Stimulated activated CD8-positive, alpha-beta memory T cell treated with anti-CD3 and anti-CD28 coated beads, Interleukin-7, amount 100 ng/mL, for 24 hours (primary cell): ENCODE measurements at places on chromosomes 7 and 10.
A peak's percentile ranks its signal among the peaks of the same experiment; 100 is the strongest.

DNA sequence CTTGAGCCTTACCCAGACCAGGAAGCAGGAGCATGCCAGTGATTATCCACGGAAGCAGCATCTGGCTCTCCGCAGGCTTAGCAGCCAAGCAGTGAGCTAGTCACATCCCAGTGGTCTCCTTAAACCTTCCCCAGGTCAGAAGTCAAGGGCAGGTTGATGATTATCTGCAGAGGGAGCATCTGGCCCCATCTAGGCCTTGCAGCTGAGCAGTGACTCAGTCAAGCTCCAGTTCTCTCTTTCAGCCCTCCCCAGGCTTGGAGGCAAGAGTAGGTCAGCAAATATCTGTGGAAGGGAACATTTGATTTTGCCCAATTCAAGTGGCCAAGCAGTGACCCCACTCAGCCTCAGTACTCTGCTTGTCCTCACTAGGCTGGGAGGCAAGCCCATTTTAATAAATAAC lies 61.6 kb downstream of the ANKRD7 start:
- DNase-seq = no peak

DNA sequence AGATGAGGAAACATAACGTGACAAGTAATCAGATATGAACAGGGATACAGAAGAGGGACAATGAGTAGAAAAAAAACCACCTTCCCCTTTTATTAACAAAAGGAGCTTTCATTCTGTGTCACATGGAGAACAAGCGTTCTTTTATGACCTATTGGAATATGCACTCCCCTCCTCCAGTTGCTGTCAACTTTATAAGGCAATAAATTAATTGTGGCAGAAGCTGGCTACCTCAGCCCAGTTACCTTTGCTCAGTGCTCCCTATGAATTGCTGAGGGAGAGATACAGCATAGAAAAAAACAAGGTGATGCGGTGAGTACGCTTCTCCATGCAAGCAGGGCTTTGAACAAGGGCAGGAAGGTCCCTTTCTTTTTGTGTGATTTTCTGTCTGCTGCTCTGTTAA lies at the start of gene MGAM2:
TSS of gene MGAM2 (plus strand) at position 220 of the 400 bp plus-strand sequence. CDS start 5,156 bp downstream, outside the sequence.
- DNase-seq = no peak

- no peak for DNase-seq
Measured at GRCh38 chr7:47576031-47576865, 5.7 kb downstream of the TNS3 start.

DNA sequence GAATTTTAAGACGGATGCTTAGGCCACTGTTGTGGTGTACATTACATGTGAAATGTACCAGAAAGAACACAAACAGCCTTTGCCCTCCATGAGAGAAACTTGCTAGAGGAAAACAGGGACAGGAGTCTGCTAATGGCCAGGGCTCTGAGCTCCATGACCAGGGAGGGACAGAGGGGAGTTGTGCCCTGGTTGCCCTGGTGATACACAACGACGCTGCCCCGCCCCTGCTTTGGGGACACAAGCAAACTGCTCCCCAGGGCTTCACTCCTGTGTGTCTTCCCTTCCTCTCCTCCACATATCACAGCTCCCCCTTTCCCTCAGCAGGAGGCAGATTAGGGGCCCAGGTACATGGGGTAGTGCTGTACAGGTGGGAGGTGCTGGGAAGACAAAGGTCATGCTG lies 36.2 kb downstream of the AMPH start:
- no peak for DNase-seq

DNA sequence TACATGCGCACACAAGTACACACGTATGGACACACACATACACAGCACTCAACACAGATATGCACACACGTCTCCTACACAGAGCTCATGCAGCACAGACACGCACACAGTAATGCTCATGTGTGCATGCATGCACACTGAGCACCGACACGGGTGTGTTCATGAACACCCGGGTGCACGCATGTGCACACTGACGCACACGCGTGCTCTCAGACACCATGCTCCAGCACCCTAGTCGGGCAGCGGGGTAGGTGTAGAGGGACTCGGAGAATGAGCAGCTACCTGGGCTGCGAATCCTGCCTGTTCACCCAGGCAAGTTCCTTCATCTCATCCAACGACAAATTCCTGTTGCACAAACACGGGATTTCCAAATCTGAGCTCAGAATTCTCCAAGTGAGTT lies 184.7 kb downstream of the MAD1L1 start:
- no peak for DNase-seq

DNA sequence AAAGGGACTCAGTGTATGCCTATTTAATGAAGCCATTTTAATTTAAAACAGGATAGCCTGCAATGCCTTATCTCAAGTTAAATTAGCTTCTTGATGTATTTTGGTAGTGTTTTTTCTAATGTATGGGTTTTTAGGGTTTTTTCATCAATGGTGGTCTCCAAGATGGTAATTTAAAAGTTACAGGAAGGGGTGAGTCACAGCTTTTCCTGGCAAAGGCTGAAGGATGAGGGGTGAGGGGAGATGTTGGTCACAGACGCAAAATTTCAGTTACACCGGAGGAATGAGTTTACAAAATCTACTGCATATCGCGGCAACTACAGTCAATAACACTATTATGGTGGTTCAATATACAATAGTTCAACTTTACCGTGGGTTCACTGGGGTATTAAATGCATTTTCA lies 31.6 kb downstream of the CCDC3 start:
- no peak for DNase-seq

- DNase-seq = no peak
Measured at GRCh38 chr7:91892821-91893340, 12.4 kb upstream of the MTERF1 start.

GRCh38 chr7:923108-924041 lies 31.1 kb downstream of the ADAP1 start:
- peak; percentile 85 for DNase-seq

GRCh38 chr10:124348801-124349200 lies 69.9 kb downstream of the OAT start:
- DNase-seq = no peak

DNA sequence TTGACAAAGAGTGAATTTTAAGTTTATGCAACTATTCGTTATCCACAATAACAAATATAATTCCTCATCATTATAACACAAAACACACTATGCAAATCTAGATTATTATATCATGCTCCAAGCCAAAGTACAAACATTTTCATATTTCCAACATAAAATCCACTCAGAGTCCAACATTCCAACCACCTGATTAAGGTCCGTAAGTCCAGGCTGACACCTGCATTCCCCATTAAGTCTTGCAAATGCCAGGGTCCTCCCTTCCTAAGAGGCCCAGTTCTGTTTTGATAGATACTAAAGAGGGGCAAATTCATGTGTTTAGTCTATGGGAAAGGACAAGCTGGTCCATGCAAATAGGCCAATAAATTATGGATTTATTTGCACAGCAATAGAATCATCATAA lies 206.1 kb downstream of the POU6F2 start:
- no peak for DNase-seq

GRCh38 chr10:71209731-71210541 lies 2.4 kb upstream of the UNC5B start:
- DNase-seq = no peak

- DNase-seq = no peak
Measured at GRCh38 chr7:96547371-96547811, 162.3 kb downstream of the SEM1 start.

- DNase-seq = no peak
Measured at GRCh38 chr7:123355576-123356190, 155.9 kb upstream of the SLC13A1 start.

GRCh38 chr7:98211676-98212531 lies 665 bp downstream of the BHLHA15 start:
- DNase-seq = no peak

GRCh38 chr7:13050703-13051102 lies 363.3 kb downstream of the ARL4A start:
- DNase-seq = no peak

GRCh38 chr7:112204499-112205342 lies 1.5 kb downstream of the DOCK4 start:
- no peak for DNase-seq

- no peak for DNase-seq
Measured at GRCh38 chr7:92653136-92653535, 62.9 kb upstream of the FAM133B start.

- no peak for DNase-seq
Measured at GRCh38 chr7:155483245-155483644, 25.3 kb downstream of the EN2 start.

GRCh38 chr7:39623732-39624441 lies 515 bp downstream of the RALA start:
- no peak for DNase-seq

DNA sequence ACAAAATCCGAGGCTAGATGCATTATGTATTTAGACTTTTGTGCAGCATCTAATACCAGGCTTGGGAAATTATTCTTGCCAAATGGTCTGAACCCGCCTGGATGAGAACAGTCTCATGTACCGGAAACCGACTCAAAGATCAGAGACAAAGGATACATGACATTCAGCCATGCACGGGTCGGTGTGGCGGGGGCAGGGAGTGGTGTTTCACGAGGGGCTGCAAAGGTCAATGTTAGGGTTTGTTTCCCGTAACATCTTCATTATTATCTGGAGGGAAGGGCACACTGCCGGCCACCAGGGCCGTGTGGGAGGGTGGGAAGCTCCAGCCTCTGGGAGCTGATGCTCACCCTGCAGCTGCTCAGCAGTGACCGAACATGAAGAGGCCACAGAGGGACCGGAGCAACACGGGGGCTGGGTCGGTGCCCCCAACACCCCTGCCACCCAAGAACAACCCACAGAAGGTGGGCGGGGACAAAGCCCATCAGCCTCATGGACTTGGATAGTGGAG lies 23.1 kb downstream of the CNPY1 start:
- DNase-seq = no peak

- DNase-seq = no peak
Measured at GRCh38 chr10:104928734-104929133, 287.6 kb downstream of the SORCS3 start.

DNA sequence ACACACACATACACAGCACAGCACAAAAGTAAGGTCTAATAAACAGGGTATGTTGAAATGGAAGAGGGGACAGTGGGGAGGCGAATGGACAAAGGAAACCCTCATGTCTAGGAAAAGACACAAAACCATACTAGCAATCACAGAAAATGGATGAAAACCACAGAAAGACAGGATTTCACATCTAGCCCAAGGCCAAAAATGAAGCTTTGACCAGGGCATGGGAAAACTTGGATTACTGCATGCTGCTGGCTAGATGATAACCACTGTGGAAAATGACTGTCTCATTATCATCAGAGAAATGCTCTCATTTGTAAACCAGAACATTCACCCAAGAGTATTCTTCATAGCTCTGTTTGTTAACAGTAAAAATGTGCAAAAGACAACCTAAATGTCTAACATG lies 88.2 kb downstream of the SFMBT2 start:
- no peak for DNase-seq

DNA sequence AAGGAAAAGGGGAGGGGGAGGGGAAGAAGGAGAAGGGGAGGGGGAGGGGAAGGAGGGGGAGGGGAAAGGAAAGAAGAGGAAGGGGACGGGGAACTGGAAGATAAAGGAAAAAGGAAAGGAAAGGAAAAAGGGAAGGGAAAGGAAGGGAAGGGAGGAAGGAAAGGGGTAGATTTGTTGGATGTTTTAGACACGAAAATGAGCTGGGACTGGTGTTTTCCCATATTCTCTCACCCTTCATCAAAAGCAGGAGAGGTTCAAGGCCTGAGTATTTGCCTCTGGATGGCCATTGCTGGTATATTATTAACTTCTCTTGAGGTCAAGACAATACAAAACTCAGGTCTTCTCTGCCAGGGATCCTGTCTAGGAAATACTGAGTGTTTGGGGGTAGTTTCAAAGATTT lies 652.7 kb downstream of the ANKRD7 start:
- no peak for DNase-seq

GRCh38 chr7:87715545-87715944 lies 87.3 kb downstream of the RUNDC3B start:
- DNase-seq = no peak

GRCh38 chr7:92631850-92632487 lies 41.8 kb upstream of the FAM133B start:
- no peak for DNase-seq

GRCh38 chr10:114359041-114359952 lies 45.0 kb downstream of the AFAP1L2 start:
- DNase-seq = no peak

DNA sequence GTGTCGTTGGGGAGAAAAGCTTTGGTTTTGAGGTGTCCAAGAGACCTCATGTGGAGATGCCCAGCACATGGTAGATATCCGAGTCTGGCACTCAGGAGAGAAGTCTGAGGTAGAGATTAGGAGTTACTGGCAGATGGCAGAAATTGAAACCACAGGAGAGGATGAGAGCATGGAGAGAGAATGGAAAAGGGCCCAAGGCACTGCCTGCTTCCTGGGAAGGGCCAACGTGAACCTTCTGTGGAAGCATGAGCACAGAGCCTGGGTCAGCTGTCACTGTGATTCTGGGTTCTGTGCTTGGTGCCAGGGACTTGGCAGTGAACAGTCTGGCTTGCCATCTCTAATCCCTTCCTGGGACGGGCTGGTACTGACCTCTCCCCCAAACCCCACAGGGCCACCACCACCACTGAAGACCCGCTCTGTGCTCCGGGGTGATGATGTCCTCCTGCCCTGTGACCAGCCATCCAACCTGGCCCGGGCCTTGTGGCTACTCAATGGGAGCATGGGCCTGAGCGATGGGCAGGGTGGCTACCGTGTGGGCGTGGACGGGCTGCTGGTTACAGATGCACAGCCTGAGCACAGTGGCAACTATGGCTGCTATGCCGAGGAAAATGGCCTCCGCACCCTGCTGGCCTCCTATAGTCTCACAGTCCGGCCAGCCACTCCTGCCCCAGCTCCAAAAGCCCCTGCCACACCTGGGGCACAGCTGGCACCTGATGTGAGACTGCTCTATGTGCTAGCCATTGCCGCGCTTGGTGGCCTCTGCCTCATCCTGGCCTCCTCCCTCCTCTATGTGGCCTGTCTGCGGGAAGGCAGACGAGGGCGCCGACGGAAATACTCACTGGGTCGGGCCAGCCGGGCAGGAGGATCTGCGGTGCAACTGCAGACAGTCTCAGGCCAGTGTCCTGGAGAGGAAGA lies 4.1 kb downstream of the MRPL43 start:
- no peak for DNase-seq

DNA sequence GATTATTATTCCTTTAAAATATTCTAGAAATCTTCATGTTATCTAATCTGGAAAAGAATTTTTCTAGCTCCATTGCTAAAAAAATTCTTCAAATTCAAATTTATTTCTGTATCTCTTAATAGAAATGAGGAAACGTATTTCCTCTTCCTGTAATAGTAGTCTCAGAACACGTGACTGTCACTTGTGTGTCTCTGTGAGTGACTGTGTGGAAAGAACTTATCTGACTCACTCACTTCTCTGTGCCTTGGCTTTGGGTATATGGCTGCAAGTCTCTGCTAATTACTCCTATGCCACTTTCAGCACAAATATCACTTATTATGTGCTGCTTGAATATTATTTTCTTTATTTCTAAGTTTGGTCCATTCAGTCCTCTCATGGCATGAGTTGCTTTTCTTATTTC lies 132.7 kb downstream of the CNTNAP2 start:
- no peak for DNase-seq

- no peak for DNase-seq
Measured at GRCh38 chr7:28405662-28406061, 6.7 kb upstream of the CREB5 start.
